ENCODE measurements at places on chromosomes 16 and 17. TPM values are rescaled to one million over a fixed set of nuclear protein-coding genes. Genes with fewer than 3 reads are reported as not detected.
A peak's percentile ranks its signal among the peaks of the same experiment; 100 is the strongest.

- no peak for DNase-seq
Measured at GRCh38 chr16:21184834-21185233, 26.4 kb downstream of the LDAF1 start.

DNA sequence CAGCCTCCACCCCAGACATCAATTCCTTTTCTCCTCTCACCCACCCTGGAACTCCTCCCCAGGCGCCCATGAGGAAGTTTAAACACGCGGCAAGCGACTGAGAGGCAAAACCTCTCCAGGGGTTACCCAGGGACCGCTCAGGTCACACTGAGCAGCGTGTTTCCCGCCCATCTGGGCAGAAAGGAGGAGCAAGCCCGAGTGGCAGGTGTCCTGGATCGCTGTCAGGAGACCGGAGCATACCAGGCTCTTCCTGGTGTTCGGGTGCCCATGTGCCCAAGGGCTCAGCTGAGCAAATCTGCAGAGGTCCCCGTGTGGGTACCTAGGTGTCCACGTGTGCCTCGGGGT, 491 bp downstream of the SLC25A19 start:
- DNase-seq, result no peak

DNA sequence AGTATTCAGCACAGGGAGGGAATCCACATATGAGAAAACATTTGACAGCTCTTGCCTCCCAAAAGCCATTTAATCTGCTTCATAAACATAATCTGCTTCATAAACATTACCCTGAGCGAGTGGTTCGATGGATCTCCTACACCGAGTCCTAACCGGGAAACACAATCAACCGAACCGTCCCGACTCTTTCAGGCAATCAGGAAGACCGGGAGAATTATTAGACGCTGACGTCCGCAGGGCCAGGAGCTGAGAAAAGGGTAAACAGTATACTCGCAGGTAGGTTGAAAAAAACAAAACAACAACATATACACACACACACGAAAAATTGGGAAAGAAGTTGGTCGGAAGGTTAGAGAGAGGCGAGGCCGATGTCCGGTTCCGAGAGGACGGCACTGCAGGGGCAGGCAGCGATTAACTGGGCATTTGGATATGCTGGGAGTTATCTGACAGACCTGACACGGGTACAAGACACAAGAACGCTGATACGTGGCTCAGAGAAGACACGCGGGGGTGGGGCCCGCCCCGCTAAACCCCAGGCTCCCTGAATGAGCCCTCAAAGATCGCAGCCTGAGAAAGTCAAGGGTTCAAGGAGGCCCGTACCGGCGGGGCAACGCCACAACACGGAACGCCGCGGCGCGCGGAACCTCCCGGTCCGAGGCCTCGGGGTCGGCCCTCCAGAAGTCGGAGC, 585 bp downstream of the AP1G1 start:
- no peak for DNase-seq

GRCh38 chr17:59825533-59826322, 67.0 kb downstream of the TUBD1 start:
- DNase-seq, result no peak

DNA sequence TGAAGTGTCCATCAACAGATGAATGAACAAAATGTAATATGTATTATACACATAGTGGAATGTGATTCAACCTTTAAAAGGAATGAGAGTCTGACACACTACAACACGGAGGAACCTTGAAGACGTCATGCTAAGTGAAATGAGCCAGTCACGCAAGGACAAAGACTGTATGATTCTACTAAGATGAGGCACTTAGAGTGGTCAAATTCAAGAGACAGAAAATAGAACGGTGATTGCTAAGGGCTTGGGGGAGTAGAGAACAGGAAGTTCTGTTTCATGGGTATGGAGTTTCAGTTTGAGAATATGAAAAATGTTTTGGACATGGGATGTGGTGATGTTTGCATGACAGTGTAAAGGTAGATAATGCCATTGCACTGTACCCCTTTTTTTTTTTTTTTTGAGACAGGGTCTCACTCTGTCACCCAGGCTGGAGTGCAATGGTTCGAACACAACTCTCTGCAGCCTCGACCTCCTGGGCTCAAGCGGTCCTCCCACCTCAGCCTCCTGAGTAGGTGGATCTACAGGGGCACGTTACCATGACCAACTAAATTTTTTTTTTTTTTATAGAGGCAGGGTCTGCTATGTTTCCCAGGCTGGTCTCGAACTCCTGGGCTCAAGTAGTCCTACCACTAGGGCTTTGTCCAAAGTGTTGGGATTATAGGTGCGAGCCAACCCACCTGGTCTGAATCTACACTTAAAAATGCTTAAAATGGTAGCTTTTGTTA, 2.9 kb upstream of the CCDC102A start:
- no peak for DNase-seq

- no peak for DNase-seq
Measured at GRCh38 chr17:73325527-73325842, 13.7 kb upstream of the CDC42EP4 start.

GRCh38 chr17:37068266-37068665, 119.5 kb downstream of the AATF start:
- no peak for DNase-seq

GRCh38 chr16:88523309-88524161, 46.7 kb upstream of the ZC3H18 start:
- DNase-seq, result peak; percentile 70

DNA sequence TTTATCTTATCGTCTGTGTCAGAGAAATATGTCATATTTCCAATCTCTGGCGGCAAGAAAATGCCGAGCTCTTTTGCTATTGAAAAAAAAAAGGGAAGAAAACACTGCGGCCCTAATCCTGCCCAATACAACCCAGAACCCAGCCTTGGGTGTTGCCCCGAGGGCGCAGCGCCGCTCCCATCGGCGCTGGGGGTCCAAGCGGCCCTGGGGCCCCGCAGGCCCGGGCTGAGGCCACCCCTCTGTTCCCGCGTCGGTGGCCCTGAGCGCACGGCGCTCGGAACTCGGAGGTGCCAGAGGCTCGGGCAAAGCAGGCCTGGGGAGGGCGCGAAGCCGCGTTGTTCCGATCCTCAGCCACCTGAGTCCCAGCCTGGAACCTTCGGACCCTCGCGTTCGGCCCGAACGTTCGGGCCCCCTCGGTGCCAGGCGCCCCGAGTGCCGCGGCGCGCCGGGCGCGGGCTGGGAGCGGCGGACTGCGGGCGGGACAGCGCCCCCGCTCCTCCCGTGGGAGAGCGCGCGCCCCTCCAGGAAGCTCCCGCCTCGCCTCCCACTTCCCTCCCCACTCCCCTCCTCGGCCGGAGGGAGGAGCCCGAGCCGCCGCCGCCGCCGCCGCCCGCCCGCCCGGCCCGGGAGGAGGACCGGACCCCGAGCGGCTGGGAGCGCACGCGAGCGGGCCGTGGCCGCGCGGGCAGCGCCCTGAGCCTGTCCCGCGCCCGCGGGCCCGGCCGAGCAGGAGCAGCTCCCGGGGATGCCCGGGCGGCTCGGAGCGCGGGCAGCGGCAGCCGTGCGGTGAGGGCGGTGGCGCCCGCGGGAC, at the start of gene CPNE2:
CPNE2 (plus strand) TSS at position 609 of the 811 bp plus-strand sequence. CDS start 18,160 bp downstream, outside the sequence.
- peak; percentile 87 for DNase-seq

DNA sequence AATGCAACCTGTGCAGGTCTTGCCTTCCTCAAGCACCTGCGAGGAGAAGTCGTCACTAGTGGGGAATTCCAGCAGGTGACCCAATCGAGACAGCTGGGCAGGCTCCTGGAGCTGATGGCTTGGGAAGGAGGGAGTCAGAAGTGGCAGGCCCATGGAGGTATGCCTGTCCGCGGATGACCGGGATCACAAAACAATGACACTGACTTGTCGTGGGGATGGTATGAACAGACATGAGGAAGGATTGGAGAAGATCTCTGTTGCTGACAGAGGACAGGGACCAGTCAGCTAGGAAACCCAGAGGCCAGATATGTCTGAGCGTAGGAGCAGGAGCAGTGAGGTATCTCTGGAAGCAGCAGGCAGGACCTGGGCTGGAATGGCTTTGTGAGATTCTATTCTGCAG, 233.3 kb downstream of the SOX9 start:
- no peak for DNase-seq

- peak; percentile 92 for DNase-seq
Measured at GRCh38 chr17:82273327-82274133, at the start of gene CSNK1D. Gene CSNK1D, minus strand, starts transcription at chr17:82273700. Its CDS starts 319 bp downstream, at chr17:82273381.

DNA sequence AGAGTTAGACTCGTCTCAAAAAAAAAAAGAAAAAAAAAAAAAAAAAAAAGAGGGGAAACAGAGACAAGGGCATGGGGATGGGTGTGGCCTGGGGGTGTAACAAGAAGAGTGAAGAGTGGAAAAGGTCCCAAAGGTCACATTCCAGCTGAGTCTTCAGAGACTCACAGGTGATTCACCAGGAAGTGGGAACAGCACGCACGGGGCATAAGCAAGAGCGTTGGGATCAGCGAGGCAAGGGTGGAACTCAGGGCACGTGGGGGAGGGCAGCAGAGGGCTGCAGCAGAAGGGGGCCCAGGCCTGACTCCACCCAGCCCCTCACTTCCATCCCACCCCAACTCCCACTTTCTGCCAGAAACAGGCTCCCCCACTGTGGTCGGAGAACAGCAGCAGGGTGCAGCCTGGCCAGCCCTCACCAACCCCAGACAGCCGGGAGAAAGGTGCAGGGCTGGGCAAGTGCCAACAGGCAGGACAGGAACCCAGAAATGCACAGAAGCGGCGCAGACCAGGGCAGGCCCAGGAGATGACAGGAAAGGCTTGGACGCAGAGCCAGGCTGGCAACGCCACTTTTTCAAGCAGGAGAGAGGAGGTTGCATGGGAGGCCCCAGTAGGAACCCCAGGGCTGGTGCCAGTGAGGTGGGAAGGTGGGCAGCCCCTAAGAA, 3.3 kb downstream of the MEAK7 start:
- DNase-seq, result no peak

- DNase-seq, result no peak
Measured at GRCh38 chr17:14840616-14841231, 424.4 kb downstream of the PMP22 start.

DNA sequence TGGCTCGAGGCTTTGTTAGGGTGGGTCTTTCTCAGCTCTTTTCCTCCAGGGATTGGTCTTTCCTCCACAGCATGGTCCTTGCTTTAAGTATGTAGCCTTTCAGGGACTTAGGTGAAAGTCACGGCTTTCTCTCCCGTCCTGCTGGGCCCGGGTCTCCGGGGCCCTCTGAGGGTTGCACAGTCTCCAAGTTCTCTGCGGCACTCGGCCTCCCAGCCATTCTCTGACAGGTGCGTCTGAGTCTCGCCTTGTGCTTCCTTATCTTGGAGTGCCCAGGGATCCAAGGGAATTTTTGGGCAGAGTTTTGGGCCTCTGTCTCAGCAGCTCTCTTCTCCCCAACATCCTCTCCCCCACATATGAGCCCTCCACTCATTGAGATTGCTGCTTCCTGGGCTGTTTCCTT, 36.6 kb downstream of the ZNF750 start:
- no peak for DNase-seq

DNA sequence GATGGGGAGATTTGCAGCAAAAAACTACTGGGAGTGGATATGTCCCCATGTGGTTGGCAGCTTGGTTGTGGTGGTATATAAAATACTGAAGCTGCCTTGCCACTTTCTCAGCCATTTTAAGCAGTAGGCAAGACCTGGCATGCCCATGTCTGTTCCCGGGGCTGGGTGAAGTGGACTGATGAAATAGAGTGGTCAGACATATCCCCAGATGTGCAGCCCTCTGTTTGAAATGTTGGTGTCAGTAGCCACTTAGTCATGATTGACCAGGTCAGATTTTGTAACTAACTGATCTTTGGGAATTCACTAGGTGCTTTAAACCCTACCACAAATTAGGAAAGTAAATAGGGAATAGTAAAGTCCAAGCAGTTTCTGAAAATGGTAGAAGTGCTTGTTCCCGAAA, 151.6 kb downstream of the PHKB start:
- no peak for DNase-seq

DNA sequence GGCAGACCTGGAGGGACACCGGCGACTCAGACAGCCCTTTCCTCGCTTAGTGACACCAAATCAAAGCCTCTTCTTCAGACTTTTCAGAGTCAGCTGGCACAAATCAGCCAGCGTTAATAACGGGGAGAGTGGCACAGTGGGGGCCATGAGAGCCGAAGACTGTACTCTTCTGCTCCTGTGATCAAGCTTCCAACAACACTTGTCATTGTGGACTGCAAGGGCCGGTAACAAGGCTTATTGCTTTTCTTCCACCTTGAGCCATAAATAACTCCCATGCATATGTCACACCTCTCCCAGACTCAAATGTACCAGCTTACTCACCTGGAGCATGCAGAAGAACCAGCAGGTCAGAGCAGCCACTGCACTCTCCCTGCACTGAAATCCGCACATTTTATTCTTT, 12.8 kb downstream of the FLCN start:
- no peak for DNase-seq

- no peak for DNase-seq
Measured at GRCh38 chr17:65455972-65456343, 105.5 kb downstream of the AXIN2 start.

- DNase-seq, result no peak
Measured at GRCh38 chr16:30760577-30761426, 1.1 kb downstream of the CFAP119 start.

DNA sequence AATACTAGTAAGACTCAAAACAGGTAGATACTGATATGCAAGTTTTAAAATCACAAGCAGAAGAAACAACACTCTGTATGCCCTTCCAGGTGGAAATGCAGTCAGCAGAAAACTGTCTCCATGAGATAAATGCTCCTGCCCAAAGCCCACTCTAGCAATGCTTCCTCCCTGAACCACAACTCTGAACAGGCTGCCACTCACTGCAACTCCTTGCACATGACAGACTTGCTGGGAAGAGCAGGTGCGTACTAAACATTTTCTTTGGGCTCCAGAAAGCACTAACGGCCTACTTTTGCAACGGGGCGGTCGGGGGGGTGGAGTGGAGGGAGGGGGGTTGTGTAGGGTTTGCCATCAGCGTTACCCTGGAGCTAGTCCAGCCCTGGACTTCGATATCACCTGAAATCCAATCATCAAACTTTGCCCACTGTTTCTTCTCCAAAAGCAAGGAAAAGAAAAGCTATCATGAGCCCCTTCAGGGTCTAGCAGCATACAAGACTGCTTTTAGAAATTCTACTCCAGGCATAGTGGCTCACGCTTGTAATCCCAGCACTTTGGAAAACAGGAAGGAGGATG, 46.1 kb downstream of the ANKRD11 start:
- DNase-seq, result no peak

DNA sequence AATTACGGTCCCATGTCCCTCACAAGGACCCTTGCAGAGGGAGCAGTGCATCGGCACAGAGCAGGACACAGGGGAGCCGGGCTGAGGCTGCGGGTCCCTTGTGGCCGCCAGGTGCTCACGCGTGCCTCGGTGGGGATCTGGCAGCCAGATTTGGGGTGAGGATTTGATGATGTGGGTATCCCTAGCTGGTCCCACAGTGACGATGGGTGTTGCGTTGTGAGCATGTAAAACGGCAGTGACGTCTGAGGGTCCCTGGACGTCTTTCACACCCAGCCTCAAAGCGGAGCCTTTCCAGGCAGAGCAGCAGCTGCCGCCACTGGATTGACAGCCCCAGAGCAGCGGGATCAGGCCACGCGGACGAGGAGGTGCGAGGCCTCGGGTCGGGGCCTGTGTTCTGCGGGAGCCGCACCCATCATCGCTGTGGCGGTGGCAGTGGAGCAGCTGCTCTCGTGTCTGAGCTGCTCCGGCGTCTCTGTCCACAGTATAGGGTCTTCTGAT, 54.6 kb downstream of the WDR45B start:
- peak; percentile 79 for DNase-seq

- DNase-seq, result no peak
Measured at GRCh38 chr16:2874032-2874911, 8.7 kb upstream of the FLYWCH2 start.

CBX8 gene
- polyA plus RNA-seq, result 3.8 TPM

NOG gene
- 0.34 TPM for polyA plus RNA-seq

SEPTIN1 gene
- 1.6 TPM for polyA plus RNA-seq

DNAJC7 gene
- polyA plus RNA-seq, result 60.7 TPM

HSD11B2 gene
- 0.38 TPM for polyA plus RNA-seq

CBX4 gene
- 19.8 TPM for polyA plus RNA-seq

STX1B gene
- polyA plus RNA-seq, result 0.66 TPM

BCO1 gene
- not detected for polyA plus RNA-seq

CSNK2A2 gene
- polyA plus RNA-seq, result 20.6 TPM

CCL7 gene
- polyA plus RNA-seq, result not detected

LITAFD gene
- polyA plus RNA-seq, result not detected

All from right cardiac atrium (tissue), 5 donors.